ENCODE measurements at places on chromosomes 1 and 21. TPM values are rescaled to one million over a fixed set of nuclear protein-coding genes. Genes with fewer than 3 reads are reported as not detected.

GRCh38 chr1:113929750-113930498 is 800 bp downstream of the HIPK1 start:
- peak; percentile 45 for DNase-seq

DNA sequence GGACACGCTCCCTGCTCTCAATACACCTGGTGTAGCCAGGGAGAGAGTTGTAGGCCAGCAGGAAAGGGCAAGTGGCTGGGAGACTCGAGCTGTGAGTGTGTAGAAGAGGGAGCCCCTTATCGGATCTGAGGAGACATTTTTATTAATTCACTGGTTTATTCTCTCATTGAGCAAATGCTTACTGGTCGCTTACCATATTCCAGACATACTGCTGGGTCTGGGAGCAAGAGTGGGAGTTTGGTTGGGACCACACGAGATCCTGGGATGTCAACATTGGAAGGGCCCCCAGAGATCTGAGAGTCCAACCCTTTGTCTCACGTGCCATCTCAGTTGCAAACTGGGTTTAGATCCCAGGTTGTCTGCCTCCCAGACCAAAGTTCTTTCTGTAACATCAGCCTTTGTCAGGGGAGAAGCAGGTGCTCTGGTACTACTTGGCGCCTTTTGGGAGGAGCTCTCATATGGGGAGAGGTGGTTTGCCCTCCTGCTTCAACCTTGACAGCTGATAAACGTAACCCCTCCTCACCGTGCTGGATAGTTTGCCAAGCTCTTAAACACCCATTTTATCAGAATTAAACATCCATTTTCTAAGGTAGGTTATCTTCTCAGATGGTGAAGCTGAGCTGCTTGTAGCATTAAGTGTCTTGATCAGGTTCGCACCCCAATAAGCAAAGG is 742 bp downstream of the TMEM222 start:
- no peak for DNase-seq

GRCh38 chr21:44571296-44571695 is 2.2 kb upstream of the KRTAP10-4 start:
- DNase-seq = no peak

DNA sequence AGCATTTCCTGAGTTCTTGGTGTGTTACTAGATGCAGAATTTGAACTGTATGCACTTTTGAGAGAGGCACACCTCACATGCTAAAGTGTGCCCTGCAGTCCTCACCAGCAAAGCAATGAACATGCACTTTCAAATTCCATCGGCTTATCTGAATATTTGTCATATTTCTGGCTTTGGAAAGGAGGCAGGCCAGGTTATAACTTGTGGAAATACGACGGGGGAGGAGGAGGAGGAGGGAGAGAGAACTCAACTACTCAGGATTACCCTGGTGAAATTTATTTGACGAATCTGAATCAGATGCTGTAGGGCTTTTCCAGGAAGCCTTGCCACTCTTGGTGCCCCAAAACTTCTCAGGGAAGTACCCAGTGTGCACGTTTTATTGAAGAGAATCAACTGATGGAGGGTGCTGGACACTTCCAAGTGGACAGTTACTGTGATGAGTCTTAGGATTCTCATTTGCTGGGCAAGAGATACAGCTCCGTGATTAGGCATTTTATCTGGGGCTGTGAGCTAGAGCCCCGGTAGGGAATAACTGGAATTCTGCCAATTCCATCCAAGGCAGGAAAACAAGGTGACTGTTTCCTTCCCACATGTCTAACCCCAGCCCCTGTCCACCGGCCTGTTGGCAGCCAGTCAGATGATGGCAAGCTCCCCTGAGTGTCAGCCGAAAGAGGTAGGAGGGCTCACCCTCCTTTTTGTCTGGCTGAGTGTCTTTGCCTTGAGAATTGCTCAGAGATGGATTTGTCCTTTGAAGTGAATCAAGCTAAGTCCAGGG is 3.8 kb downstream of the PDPN start:
- no peak for DNase-seq

- no peak for DNase-seq
Observed at GRCh38 chr1:6861075-6861724, 75.9 kb downstream of the CAMTA1 start.

DNA sequence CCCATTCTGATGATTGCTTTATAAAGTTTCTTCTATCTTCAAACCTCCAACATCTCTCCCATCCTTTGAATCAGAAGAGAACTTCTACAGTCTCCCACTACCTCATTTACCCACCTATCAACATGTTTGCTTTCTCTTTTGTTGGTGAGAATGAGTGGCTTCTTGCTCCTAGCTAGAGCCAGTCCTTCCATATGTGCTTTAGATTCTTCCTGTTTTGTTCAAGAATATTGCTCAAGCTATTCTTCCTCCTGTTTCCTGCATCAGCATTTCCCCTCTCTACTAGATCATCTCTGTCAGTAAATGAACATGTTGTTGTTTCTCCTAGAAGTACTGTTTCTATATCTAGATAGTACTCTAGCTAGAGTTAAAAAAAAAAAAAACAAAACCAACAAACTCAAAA is 6.3 kb downstream of the ATF6 start:
- no peak for DNase-seq

- no peak for DNase-seq
Observed at GRCh38 chr1:35223084-35223630, 30.2 kb upstream of the SFPQ start.

DNA sequence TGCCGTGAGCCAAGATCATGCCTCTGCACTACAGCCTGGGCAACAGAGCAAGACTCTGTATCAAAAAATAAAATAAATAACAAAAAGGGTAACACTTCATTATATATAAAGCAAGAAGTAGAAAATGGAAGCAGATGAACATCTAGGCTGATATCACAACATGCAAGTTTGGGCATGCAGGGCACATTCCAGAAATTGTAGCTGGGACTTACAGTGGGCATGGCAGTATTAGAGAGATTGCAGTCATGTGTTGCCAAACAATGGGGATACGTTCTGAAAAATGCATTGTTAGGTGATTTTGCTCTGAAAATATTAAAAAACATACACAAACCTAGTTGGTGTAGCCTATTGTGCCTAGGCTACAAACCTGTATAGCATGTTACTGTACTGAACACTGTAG is 441.0 kb upstream of the PRMT6 start:
- DNase-seq = no peak

DNA sequence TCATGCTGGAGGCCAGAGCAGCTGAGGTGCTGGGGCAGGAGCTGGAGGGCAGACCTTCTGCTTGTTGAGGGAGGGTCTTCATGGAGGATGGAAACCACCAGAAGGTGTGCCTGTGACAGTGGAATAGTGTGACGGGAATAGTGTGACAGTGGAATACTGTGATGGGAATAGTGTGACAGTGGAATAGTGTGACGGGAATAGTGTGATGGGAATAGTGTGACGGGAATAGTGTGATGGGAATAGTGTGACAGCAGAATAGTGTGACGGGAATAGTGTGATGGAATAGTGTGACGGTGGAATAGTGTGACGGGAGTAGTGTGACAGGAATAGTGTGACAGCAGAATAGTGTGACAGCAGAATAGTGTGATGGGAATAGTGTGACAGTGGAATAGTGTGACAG is 325.1 kb downstream of the HHAT start:
- no peak for DNase-seq

DNA sequence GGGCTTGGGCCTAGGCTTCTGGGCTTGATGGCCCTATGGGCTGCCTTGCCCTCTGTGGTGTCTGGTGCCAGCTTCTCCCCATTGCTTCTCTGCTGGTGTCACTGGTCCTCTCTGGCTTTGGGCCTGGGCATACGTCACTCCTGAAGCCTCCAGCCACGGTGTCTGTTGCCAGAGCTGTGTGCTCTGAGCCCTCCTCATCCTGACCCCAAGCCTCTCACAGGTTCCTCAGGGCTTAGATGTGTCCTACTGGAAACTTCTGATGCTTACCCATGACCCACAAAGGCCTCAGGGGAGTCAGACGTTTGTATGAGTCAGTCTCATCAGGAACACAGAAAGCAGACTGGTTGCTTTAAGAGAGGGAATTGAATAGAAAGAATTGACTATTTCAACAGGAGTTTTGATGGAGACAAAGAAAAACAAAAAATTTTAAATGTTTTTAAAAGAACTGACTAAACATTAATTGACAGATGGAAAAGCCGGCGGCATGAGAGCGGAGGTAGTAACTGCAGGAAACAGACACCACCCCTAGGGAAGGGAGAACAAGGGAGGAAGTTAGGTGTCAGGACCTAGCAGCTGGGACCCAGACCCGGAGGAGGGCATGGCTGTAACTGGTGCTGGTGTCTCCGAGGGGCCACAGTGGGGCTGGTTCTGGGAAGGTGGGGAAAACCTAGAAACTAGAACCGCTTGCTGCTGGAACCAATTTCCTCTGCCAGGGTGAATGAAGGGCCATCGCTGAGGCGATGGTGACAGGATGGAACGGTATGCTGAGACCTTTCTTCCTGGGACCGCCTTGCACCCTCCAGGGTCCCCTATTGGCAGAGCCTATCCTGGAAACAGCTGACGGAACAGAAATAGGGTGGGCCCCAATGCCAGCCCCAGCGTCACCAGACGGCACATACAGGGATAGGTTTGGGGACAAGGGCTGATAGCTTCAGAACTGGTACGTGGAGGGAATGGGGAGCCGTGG is 40.0 kb upstream of the CITED4 start:
- DNase-seq = no peak

Gene RAD54L
- 2.6 TPM for total RNA-seq

Gene PPIAL4G
- 1.3 TPM for total RNA-seq

Gene LRRC53
- 0.27 TPM for total RNA-seq

Gene AADACL4
- total RNA-seq = not detected

Gene LCA5L
- 0.18 TPM for total RNA-seq

Gene CASZ1
- 1.7 TPM for total RNA-seq

Gene LORICRIN
- not detected for total RNA-seq

All from cerebellum (tissue), 4 donors.